ENCODE measurements at places on chromosomes 3 and 15.

- no peak for DNase-seq
Observed at GRCh38 chr15:76799760-76800159, 105.4 kb downstream of the SCAPER start.

DNA sequence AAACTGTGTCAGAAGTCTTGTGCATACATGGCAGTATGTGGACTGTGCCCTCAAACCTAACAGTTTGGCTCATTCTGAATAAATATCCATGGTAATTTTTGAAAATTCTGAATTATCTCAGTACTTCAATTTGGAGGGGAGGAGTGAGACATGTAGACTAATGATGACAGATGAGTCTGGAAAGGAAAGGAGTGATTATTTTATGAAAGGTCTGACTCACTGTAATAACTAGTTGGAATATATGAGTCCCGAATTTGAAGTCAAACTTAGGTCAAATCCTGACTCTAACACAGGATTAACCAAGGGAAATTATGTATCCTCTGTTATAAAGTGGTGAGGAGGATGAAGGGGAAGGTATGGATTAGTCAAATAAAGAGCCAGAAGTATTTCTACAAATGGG is 38.6 kb downstream of the SUCNR1 start:
- DNase-seq, result no peak

GRCh38 chr3:9422712-9423424 is 25.5 kb downstream of the SETD5 start:
- peak; percentile 46 for DNase-seq

- DNase-seq, result no peak
Observed at GRCh38 chr3:31853580-31853979, 127.5 kb downstream of the OSBPL10 start.

- DNase-seq, result no peak
Observed at GRCh38 chr15:89679212-89679611, at the start of gene PLIN1. Gene PLIN1 (minus strand): TSS chr15:89679367. CDS start chr15:89677489, 1,878 bp downstream.

DNA sequence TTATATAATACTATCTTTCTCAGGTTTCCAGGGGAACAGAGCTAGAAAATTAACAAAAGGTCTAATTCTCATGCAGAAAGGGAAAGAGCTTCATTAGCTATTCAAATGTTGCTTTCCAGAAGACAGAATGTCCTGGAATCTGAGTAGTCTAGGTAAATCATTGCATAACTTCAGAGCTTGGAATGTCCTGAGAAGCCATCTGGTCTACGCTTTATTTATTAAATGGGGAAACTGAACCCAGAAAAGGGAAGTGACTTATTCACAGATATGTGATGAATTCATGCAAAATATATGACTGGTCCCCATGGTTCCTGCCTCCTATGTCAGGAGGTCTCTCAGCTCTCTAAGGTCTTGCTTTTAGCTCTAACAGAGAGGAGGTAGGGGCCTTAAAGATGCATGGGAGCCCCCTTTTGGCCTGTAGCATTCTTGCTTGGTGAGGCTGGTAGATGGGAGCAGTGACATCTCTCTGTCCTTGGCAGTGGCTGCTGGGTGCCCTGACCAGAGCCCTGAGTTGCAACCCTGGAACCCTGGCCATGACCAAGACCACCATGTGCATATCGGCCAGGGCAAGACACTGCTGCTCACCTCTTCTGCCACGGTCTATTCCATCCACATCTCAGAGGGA is 99.2 kb downstream of the CEMIP start:
- DNase-seq, result no peak

DNA sequence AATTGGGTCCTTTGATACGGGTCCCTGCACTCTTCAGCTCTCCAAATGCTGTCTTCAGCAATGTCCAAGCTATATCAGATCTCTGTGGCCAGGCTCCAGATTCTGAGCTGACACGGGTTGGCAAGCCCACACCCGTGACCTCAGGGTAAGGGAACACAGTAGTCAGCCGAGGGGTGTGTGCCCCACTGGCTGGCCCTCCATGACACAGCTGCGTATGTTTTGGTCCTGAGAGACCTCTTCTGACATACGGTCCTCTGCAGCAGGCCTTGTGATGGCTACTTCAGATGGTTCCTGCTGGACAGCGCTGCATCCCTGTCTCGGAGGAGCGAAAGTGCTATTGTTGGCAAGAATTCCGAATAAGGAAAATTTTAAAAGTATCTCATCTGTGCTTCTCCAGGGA is 85.2 kb upstream of the ADAMTS17 start:
- DNase-seq, result no peak

GRCh38 chr3:66487465-66487864 is 13.4 kb downstream of the LRIG1 start:
- no peak for DNase-seq

DNA sequence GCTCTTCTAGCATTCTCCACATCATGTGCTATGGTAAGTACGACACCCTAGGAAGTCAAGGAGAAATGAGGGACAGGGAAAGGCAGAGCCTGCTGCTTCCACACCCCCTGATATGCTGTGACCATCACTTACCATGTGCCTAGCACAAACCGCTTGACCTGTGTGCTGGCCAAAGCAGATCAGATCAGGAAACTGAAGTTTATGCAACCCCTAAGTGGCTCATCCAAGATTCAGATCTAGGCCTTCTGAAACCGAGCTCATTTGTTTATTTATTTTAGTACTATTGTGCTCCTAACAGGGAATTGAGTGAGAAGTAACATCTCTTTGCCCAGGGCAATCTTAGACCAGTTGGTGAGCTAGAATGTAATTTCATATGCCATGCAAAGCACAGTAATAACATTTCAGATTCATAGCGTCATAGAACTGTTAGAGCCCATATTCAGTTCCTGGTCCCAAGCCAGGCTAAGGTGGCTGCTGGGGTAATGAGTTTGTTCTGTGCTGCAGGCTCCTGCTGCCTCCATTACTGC is at the start of gene RTP2:
Gene RTP2 (minus strand): TSS at position 51 of the 527 bp plus-strand sequence. CDS start 429 bp downstream, outside the sequence.
- no peak for DNase-seq

DNA sequence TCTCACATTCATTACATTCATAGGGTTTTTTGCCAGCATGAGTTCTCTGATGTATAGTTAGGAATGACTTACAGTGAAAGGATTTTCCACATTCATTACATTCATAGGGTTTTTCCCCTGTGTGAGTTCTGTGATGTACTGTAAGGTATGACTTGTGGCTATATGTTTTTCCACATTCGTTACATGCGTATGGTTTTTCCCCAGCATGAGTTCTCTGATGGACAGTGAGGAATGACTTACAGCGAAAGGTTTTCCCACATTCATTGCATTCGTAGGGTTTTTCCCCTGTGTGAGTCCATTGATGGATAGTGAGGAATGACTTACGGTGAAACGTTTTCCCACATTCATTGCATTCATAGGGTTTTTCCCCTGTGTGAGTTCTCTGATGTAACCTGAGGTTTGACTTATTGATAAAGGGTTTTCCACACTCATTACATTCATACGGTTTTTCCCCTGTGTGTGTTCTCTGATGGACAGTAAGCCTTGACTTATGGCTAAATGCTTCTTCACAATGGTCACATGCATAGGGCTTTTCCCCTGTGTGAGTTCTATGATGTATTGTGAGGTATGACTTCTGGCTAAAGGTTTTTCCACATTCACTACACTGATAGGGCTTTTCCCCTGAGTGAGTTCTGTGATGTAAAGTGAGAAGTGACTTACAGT is 47.4 kb downstream of the ZNF717 start:
- DNase-seq, result no peak

- no peak for DNase-seq
Observed at GRCh38 chr15:72908713-72909112, 125.2 kb upstream of the ADPGK start.

GRCh38 chr3:120645083-120645845 is 36.8 kb downstream of the HGD start:
- DNase-seq, result no peak

DNA sequence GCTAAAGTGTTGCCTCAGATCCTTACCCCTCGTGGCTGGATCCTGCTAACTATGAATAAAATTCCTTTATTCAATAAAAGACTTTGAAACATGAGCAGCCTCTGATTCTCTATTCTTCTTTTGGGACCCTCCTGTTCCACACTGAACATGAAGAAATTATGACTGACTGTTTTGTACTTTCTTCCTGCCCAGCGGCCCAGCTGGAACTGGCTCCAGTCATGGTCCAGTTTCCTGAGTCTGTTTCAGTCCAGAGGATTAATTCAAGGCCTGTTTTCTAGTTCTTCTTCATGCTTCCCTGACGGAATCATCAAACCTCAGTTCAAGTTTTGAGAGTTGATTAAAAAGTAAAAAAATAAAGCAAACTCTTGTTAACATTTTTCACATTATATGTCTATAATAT is 52.6 kb upstream of the CP start:
- DNase-seq, result no peak

- no peak for DNase-seq
Observed at GRCh38 chr3:187612656-187613055, 57.5 kb downstream of the SST start.

DNA sequence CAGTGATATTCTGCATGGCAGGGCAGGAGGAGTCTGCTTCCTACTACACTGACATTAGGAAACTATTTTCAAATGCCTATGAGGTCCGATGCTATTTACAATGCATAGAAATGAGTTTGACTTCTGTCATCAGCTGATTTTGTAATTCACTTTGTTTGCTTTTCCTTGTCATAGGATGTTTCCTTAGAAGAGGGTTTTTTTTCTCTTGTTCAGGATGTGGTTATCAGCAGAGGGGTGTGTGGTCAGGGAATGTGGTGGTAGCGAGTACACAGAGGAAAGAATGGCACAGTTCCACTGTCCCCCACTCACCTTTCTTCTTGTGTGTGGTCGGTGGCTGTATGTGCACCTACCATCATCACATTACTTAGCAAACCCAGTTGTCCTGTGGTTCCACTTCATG is 231.5 kb downstream of the LRTM1 start:
- DNase-seq, result no peak

- DNase-seq, result no peak
Observed at GRCh38 chr3:178482981-178483380, 53.3 kb upstream of the KCNMB2 start.

GRCh38 chr15:100201376-100202280 is 140.1 kb downstream of the ADAMTS17 start:
- no peak for DNase-seq

- no peak for DNase-seq
Observed at GRCh38 chr3:167728632-167729323, 5.9 kb downstream of the PDCD10 start.

DNA sequence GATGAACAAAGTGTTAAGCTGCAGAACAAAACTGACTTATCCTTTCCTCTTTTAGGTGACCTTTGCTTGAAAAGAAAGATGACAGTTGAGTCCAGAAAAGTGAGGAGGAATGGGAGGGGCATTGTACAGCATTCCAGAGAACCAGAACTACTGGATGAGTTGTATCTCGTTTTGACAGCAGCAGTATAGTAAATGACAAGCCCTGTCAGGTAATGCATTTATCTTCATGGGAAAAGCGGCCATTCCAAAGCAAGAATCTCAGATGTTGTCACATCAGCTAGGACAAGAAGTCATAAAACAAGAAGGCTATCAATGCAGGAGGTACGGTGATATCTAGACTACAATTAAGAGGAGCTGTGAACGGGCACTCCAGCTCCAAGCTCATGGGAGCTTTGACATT is 421.5 kb downstream of the MAGI1 start:
- no peak for DNase-seq

DNA sequence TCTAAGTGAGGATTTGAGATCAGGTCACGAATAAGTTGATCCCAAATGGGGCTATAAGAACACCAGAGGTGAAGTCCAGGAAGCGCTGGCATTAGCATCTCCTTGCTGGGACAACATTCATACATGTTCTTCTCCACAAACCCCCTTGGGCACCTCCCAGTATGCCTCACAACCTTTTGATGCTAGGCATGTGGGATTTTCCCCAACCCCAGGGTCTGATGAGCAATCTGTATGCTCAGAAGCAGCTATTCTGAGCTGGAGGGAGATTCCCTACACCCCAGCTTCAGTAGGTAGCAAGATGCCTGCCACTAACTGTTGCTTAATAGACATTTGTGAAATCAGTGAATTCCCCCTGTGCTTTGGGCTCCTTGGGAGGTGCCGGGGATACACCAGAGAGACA is 32.2 kb downstream of the SLC6A11 start:
- DNase-seq, result no peak

DNA sequence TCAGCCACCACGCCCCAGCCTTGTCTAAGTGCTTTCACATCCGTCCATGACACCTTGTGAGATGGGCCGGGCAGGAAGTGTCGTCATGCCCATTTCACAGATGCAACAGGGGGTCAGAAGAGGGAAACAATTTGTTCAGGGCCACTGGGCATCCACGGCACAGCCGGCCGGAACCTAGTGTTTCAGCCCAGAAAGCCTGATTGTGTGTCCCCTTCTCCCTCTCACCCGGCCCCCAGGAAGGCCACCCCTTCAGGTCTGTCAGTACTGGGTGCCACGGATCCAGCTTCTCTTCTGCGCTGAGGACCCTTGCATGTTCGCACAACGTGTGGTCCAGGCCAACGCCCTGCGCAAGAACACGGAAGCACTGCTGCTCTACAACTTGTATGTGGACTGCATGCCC is 15.8 kb downstream of the DNAH1 start:
- DNase-seq, result no peak

- no peak for DNase-seq
Observed at GRCh38 chr3:175184392-175184791, 325.3 kb downstream of the NAALADL2 start.

GRCh38 chr3:130901463-130902204 is 7.8 kb downstream of the ATP2C1 start:
- no peak for DNase-seq

DNA sequence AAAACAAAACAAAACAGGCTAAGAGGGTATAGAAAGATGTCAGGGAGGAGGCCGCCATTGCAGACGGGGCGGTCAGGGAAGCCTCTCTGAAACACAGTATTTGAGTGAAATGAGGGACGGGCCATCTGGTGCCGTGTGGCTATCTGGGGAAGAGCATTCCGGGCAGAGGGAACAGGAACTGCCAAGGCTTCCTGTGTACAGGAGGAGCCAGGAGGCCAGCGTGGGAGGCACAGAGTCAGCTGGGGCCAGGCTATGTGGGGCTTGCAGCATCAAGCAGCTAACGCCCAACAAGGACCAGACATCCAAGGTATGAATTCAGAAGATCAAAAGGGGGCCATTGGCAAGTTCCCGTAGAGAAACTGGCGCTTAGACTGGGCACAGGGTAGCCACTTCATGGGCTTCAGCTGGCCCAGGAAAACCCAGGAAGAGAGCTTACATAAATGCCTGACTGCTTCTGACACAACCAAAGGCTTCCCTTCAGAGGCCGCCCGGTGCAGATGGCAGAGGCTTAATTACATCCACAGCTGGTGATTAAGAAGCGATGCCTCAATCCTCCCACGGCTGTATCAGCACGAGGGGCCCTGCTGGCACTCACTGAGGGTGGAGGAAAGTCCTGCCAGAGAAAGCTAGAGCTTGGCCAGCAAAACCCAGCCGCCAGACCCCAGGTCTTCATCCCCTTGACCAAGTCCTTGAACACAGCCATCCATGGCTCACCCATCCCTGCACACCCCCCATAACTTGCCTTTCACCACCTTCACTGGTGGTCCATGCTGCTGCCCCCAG is 144.9 kb downstream of the MEGF11 start:
- DNase-seq, result no peak

DNA sequence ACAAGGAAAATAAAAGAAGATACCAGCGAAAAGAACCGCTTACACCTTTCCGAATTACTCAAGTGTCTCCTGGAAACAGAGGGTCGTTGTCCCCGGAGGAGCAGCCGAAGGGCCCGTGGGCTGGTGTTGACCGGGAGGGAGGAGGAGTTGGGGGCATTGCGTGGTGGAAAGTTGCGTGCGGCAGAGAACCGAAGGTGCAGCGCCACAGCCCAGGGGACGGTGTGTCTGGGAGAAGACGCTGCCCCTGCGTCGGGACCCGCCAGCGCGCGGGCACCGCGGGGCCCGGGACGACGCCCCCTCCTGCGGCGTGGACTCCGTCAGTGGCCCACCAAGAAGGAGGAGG is 325 bp downstream of the ALCAM start:
- no peak for DNase-seq
